ENCODE measurements at places on chromosomes 13 and 19.
A peak's percentile ranks its signal among the peaks of the same experiment; 100 is the strongest.

DNA sequence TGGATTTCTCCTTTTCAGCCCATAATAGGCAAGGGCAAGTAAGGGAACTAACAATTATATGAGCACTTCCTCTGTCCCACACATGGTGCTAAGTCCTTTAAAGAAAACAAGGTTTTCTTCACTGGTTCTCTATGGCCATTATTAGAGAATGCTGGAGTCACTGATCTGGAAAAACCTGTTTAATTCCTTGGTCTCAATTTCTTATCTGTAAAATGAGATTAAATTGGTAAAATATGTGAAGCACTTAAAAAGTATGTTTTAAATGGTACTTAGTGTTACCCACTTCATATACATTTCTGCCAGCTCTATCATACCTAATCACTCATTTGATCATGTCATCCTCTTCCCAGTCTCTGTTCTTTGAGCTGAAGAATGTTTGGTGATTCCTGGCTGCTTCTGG, 39.4 kb downstream of the LRCH1 start:
- no peak for DNase-seq

- no peak for DNase-seq
Measured at GRCh38 chr13:50682002-50682401, 161.5 kb downstream of the DLEU7 start.

- DNase-seq: no peak
Measured at GRCh38 chr13:46728777-46729176, 68.2 kb downstream of the ESD start.

- DNase-seq: no peak
Measured at GRCh38 chr19:11473725-11474124, 7.1 kb downstream of the ELAVL3 start.

DNA sequence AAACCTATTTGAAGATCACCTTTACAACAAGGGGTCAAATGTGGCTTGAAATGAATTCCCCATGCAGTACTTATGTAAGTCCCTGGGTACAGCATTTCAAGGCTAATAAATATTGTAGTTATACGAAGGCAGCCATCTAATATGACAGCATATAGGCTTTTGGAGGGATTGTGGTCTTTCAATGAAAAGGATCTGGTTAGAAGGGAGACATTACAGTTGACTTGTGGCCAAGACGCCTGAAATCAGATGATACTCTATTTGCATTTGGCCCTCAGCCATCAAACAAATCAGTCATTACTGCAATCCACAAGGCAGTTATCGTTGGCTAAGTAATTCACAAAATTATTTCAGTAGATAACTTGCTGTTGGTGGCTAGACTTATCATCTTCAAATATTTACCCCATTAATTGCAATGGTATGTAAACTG, 242.7 kb downstream of the DCLK1 start:
- DNase-seq: peak; percentile 65

- no peak for DNase-seq
Measured at GRCh38 chr13:113907635-113908617, 44.0 kb upstream of the GAS6 start.

DNA sequence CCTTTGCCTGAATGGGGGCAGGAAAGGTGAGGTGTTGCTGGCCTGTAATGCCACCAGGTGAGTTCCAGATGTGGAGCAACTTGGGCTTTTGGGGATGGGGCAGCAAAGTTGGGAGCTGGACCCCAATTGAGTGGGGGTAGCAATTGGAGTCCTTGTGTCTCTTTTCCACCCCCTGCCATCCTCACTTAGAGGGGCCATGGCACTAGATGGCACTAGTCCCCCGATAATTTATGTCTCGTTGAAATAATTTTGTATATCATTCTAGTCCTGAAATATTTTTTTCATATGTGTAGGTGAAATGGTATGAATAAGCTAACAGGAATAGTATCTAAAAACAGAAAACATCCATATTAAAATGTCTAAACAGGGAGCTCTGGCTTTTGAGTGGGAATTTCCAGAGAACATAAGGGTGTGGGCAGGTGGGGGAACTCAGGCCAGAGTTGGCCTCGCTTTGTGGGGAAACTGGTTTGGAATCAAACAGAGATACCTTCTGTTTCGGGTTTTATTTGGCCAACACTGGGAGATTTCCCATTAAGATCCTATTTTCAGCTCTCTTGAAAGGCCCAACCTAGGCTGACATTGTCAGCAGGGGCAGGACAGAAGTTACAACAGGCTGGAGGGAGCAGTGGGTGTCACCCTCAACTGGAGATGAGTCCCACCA, 3.4 kb downstream of the ZNF576 start:
- DNase-seq: no peak

GRCh38 chr19:38093587-38093986, 130.4 kb downstream of the DPF1 start:
- DNase-seq: peak; percentile 49

Measured in pons (tissue), 1 donor.